Stimulated activated CD4-positive, alpha-beta T cell treated with anti-CD3 and anti-CD28 coated beads, Interleukin-1b, Interleukin-23, amount 100 ng/mL, for 1 hour (primary cell): ENCODE measurements at places on chromosomes 7 and 10.

GRCh38 chr10:12019283-12019971 lies 23.2 kb downstream of the UPF2 start:
- no peak for DNase-seq

- no peak for DNase-seq
Observed at GRCh38 chr10:47169581-47169980, 130.4 kb upstream of the GDF10 start.

DNA sequence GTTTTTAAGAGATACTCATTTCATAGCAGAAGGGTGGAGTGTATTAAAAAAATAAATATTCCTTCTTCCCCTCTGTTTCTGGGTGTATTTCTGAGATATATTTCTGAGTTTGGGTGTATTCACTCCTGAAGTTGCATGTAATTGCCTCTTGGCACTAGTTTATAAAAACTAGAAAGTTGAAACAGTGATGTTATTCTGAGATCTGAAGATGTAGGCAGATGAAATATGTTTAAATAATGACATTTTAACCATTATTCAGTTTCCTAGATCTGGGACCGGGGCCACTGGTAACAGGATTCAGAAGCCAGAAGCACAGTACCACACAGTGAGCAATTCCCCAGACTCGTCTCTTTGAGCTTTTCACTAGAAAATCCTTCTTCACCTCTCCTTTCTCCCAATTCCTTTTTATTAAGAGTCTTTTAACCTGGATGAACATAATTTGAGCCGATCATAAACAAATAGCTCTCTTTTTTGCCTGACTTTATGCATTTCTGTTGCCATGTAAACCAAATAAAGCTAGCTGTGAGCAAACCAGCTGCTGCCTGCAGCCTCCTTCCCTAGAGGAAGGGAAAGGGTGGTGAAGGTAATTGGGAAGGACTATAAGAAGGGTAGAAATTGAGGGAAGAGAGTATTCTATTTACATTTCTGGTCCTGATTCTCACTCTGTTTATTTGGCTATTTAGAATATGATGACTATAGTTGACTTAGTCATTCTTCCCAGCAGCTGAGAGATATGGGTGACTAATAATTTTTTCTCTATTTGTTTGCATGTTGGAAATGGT lies 101.8 kb upstream of the STRIP2 start:
- DNase-seq: no peak

DNA sequence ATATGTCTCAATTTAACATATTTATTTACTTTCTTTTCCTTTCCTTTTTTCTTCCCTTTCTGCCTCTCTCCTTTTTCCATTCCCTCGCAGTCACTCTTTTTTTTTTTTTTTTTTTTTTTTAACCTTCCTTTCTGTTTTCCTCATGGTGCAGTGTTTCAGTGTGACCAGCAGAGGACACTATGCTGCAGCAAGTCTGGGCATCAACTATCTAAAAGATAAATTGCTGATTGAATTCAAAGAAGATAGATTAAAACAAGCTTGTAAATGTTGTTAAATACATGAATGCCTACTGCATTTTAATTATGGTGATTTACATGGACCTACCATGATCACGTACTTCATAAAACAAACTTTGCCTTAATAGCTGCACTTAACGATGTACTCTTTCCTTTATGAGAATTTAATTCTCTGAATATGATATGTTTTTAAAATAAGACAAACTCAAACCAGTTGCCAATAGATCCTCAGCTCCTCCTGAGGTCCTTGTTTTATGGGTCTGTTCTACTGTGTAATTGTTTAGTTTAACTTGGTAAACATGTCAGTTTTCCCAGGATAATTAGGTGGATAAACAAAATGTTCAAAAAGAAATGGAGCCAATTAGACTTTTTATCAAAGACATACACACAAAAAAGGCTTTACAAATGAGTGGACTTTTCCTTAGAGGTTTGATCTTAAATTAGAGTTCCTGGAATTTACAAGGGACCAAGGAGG lies 101.0 kb upstream of the AGR3 start:
- DNase-seq: no peak
